ENCODE measurements at places on chromosomes 12 and 14.

DNA sequence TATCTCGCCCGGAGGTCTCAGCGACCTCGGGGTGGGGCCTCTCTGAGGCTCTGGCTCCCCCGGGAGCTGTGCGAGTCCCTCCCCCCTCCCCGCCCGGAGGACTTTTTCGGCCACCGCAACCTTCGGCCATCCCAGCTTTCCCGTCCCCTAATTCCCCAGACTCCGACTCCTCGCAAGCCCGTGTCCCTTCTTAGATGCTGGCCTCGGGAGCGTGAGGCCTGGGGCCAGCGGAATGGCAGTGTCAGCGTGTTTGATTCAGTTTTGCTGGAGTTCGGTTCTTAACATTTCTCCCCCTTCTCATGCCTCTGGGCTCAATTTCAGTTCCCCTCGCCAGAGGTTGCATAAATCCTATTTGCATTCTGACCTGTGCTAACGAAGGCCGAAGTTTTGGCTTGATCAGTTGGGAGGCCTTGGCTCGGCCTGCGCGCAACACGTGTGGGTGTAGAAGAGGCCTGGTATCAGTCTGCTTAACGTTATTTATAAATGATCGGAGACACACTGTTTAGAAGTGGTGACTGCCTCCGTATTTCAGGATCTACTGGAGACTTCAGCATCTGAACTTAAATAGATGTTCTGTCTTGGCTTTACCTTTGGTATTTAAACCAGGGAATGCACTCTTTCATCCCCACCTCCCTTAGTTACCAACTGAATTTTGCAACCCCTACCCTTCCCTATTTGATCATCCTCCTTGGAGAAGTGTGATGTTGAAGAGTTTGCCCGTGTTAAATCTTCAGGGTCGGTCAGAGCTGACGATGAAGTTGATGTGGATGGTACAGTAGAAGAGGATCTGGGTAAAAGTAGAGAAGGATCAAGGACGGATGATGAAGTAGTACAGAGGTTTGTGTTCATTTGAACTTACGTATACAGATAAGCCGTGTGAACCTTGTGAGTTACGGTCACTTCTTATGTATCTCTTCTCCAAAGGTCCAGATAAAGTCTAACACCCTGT is 851 bp downstream of the HSP90B1 start:
- DNase-seq = no peak

- no peak for DNase-seq
Measured at GRCh38 chr12:15044471-15044870, 71.6 kb downstream of the PDE6H start.

DNA sequence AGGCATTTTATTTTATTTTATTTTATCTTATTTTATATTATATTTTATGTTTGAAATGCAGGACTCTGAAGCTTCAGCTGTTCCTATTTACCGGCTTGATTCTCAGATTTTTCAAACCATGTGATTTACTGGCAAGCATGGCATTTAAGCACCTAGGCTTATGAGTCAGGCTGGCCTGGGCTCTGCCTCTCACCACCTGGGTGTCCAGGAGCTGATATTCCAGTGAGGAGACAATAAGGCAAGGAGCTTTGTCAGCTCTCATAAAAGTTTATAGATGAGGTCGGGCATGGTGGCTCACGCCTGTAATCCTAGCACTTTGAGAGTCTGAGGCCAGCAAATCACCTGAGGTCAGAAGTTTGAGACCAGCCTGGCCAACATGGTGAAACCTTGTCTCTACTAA is 2.1 kb downstream of the DAO start:
- DNase-seq = no peak

GRCh38 chr12:9147461-9147860 is 31.7 kb upstream of the A2M start:
- DNase-seq = no peak

Measured in GM18507 (cell line).